ENCODE measurements at places on chromosomes 11 and 22. TPM values are rescaled to one million over a fixed set of nuclear protein-coding genes. Genes with fewer than 3 reads are reported as not detected.

The RPL3 gene
- polyA plus RNA-seq, result 2,722 TPM

The FGF4 gene
- polyA plus RNA-seq, result not detected

The IL10RA gene
- 2.1 TPM for polyA plus RNA-seq

The TNNT3 gene
- 8.2 TPM for polyA plus RNA-seq

The CECR2 gene
- 23.2 TPM for polyA plus RNA-seq

The OR52B4 gene
- polyA plus RNA-seq, result not detected

The EFCAB6 gene
- 6.5 TPM for polyA plus RNA-seq

The ANO5 gene
- 6.5 TPM for polyA plus RNA-seq

The OR51B2 gene
- polyA plus RNA-seq, result not detected

The CLDN5 gene
- 17.5 TPM for polyA plus RNA-seq

The MUC2 gene
- polyA plus RNA-seq, result 0.03 TPM

The TIGD3 gene
- 0.60 TPM for polyA plus RNA-seq

The PGA5 gene
- 0.37 TPM for polyA plus RNA-seq

The NFAM1 gene
- polyA plus RNA-seq, result 0.81 TPM

The YPEL1 gene
- polyA plus RNA-seq, result 20.9 TPM
